ENCODE measurements at places on chromosomes 16 and 17.

- no peak for DNase-seq
Observed at GRCh38 chr16:75341564-75342307, 90.3 kb upstream of the BCAR1 start.

- DNase-seq: no peak
Observed at GRCh38 chr17:9971991-9972390, 66.9 kb upstream of the RCVRN start.

DNA sequence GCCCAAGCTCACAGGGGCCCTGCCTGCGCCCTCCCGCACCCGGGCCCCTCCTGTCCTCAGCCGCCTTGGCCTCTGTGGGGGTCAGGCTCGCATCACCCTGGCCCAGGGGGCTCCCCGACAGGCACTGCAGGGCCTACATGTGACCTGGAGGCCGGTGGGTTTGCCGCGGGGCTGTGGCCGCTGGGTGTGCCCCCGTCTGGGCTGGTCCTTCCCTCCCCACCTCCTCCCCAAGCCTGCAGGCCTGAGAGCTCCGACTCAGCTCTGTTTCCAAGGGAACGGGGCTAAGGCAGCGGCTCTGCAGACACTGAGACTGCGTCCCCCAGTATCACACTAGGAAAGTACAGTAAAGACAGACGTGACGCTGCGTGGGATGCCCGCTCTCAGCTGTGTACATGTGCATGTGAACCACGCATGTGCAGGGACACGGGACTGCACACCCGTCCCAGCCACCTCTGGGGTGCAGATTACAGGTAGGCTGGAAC lies 16.5 kb upstream of the WDR45B start:
- DNase-seq: no peak

DNA sequence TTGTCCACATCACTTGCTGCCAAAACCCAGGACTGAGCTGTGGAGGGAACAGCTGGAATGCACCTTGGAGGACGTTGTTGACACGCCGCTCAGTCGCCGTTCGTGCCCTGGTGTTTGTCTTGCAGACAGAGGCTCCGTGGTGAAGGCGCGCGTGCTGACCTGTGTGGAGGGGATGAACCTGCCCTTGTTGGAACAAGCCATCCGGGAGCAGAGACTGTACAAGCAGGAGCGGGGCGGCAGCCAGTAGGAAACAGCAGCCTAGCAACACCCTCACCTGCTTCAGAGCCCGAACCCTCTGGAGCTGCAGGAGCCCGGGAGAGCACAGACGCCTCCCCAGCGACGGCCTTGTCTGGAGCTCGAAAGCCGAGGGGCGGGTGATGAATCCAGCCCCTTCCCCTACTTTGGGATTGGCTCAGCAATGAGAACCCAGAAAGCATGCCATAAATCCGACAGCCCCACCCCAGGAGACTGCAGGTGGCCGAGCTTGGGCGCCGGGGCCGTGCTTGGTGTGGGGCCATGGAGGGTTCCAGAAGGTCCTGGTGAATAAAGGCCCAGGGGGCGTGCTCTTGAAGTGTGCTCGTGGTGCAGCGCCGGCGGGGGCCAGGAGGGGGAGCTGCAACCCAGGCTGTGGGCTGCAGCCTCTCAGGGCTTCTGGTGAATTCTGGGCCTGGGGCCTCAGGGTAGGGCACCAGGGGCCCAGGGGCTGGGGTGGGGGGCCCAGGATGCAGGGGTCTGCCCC lies 470 bp upstream of the CDK3 start:
- peak; percentile 54 for DNase-seq

- no peak for DNase-seq
Observed at GRCh38 chr16:12220766-12221165, 244.2 kb downstream of the SNX29 start.

- no peak for DNase-seq
Observed at GRCh38 chr16:72946474-72947194, 101.3 kb downstream of the ZFHX3 start.

DNA sequence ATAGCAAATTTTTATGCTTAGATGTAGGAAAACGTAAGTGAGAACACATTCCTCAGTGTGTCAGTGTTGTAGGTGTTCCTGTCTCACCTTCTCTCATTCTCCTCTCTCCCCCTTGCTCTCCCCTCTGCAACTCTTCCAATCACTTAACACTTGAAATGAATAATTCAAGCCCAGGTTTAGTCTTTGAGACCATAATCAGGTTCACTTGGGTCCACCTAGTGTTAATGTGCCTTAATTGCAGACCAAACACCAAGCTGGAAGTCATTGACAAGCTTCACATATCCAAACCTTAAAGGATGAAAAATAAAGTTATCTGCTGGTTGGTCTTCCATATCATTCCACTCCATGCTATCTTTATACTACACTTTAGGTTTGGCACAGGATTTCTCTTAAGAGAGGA lies 37.0 kb downstream of the STXBP4 start:
- no peak for DNase-seq

DNA sequence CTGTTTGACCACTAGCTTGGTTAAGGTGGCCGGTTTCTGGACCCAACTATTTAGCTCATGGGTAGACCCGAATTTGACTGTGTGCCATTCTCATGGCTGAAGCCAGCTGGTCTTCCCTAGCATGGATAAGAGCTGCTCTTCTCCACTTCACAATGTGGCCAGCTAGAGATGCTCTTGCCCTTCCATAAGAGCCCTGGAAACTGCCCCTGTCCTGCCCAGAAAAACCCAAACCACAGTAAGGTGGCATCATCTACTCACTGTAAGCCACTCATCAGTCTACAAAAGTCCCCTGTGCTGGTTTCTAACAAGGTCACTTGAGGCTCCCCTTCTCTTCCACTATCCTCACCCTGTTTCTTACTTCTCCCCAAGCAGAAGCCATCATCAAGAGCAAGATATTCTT lies 165.1 kb downstream of the HS3ST2 start:
- DNase-seq: no peak

DNA sequence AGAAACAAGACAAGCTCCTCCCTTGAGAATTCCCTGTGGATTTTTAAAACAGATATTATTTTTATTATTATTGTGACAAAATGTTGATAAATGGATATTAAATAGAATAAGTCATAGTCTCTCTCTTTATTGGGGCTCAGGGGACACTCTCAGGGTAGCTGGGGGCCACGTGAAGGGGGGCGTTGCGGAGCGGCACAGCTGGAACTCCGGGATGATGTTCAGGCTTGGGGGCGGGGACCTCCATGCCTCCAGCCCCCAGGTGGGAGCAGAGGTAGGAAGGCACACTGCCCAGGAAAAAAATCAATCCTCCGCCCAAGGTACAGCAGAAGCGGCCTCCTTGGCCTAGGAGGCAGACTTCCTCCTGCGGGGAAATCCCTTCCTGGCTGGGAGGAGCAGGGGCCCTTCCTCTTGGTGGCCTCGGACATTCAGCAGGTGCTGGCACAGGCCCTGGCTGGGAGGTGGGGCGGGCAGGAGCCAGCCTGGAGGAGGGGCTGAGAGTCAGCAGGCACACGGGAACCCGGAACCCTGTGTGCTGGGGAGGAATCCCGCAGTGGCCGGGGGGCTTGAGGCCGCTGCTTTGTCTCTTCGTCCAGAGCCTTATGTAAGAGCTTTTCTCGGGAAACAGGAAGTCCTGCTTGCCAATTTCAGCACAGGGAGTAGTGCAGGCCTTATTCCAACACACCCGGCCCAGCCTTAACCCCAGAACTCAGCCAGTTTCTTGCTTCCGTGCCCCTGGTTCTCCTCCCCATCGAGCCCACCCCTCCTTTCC lies 591 bp upstream of the TNFSF13 start:
- DNase-seq: no peak

DNA sequence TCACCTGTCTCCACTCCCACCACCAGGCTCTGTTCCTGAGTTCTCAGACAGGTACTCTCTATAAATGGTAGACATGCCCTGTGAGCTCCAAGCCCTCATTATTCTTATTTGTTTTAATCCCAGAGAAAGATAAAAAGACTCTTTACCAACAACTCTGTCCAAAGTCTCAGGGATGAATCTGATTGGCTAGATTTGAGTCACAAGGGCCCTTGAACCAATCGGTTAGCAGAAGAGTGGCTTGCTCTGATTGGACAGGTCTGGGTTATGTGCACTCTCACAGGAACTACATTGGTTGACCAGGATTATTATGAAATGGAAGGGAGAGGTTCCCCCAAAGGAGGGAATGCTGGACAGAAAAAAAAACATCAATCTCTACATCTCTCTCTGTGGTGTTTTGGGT lies 7.5 kb downstream of the COTL1 start:
- no peak for DNase-seq

DNA sequence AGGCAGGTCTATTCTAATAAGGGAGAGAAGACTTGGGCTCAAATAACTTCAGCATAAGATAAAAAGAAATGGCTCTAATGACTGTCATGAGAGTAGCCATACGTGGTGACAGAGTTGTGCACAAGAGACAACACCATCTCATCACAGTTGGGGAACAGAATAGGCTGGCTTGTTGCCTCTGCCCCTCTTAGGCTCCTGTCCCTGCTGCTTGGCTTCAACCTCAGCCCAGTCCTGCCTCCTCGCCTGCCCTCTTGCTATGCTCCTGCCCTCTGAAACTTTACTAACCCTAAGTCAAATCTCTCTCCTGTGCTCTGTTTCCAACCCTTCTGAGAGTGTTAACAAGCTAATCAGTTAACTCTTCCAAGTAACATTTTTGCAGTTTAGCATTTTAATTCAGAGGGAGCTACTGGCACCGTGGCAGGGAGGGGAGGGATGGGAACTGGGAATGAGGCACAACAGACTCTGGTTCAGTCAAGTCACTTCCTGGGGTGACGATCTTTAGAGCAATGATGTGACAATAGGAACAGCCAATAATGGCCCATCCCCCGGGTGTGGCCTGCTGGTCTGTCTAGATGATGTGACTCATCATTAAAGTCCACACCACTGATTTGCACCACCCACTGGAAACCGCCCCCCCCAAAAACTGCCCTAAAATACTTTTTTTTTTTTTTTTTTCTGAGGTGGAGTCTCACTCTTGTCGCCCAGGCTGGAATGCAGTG lies 35.5 kb downstream of the DNAH17 start:
- DNase-seq: peak; percentile 78

DNA sequence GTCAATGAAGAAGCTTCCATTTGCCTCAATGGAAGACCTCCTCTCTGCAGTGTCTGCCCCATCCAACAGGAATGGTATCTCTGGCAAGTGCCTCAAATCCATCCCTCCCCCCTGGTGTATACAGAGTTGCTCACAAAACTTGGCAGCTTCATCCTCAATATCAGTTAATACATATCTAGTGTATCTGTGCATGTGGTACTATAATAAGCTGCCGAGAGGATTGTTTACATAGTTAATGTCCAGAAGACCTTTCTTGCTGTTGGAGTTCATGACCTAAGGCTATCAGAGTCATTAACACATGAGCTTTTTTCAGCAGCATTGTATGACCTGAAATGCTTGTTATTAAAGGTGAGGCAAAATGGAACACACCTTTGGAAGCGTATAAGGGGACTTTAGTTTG lies 14.0 kb upstream of the RASL10B start:
- no peak for DNase-seq

DNA sequence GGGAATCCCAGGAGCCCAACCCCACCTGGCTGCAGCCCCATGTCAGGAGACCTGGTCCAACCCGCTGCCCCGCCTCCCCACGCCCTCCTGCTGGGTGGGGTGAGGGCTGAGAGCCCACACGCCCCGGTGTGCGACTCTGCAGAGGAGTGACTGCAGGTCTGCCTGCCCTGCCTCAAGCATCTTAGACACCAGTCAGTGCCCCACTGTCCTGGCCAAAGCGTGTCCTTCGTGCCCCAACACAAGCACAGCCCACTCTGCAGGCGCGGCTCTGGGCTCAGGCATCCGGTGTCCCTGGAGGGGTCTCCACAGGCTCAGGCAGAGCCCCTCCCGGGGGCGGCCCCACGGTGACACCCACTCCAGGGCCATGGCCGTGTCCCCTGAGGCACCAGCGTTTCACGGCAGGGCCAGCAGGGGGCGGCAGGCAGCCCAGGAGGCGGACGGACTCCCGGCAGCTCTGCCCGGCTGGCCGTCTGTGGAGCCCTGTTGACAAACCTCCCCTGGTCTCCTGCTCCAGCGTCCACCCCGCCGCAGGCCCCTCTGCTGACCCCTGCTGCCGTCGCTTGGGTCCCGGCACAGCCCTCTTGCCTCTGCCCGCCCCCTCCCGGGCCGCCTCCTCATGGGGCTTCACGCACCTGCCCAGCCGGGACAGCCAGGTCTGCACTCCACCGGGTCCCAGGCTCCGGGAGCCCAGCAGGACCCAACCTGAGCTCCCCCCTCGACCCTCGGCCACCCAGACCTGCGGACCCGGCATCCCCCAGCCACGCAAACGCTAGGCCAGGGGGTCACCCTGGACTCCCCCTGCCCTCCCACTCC lies 8.6 kb upstream of the UBE2I start:
- peak; percentile 78 for DNase-seq

DNA sequence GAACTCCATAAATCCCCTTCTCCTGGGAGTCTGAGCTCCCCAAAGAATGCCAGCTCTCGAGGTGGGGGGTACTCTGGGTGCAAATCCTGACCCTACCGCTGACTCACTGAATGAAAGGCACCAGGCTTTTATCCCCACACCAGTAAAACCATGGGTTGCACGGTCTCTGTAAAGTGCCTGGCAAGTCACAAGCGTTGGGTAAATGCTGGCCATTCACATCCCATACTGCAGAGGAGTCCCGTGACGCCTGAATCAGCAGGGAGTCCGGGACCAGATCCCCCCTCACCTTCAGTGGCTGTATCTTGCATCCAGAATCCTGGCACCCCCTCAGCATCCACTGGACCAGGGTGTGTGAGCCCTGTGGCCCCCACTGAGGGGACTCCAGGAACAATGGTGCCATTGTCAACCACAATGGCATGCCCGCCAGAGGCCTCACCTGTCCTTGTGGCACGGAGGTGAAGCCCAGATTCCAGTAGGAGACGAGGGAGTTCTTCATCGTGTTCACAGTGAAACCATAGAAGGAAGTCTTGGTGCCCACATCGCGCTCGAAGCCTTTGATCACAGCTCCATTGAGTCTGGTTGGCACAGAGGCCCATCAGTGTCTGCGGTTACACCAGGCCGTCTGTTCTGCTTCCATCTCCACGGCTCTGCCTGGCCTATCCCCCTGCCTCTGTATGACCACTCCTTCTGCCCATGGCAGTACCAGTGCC lies 13.3 kb downstream of the ST6GALNAC2 start:
- no peak for DNase-seq

- no peak for DNase-seq
Observed at GRCh38 chr17:81839301-81839700, 4.5 kb upstream of the PPP1R27 start.

DNA sequence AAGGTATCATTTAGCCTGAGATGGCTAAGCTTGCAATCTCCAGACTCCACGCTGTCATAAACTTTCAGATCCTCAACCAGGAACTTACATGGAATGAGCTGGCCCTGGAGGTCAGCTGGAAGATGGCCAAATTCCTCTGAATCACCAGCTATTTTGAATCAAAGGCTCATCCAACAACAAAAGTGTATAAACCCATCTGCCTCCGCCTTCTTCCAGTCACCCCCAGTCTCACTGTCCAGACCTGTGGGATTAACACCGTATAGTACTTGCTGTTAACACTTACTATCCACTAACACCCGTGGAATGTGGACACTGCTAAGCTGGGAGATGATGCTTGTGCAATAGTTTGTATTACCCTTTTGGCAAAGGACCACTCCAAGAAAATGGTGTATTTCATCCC lies 1.9 kb upstream of the LCMT1 start:
- no peak for DNase-seq

- no peak for DNase-seq
Observed at GRCh38 chr16:5016967-5017677, 16.6 kb downstream of the NAGPA start.

GRCh38 chr16:19833176-19833575 lies 51.5 kb downstream of the GPRC5B start:
- DNase-seq: no peak

- peak; percentile 14 for DNase-seq
Observed at GRCh38 chr16:79451196-79451816, 149.2 kb downstream of the MAF start.

GRCh38 chr17:63479495-63480184 lies 2.8 kb downstream of the ACE start:
- DNase-seq: no peak

- no peak for DNase-seq
Observed at GRCh38 chr17:6474906-6475305, 30.7 kb downstream of the PIMREG start.

Measured in CD4-positive, alpha-beta T cell treated with Interleukin-4 for 1 hour (primary cell).